ENCODE measurements at places on chromosomes 4 and X.

GRCh38 chr4:8392591-8393190 is 47.8 kb downstream of the ACOX3 start:
- peaks cover 6% of the 10 kb centered on the region for H3K36me3 ChIP-seq
- no peak overlapping the region for H3K4me3 ChIP-seq
- no peaks in the 10 kb centered on the region for H3K27me3 ChIP-seq
- no peak for DNase-seq
- H3K4me1 ChIP-seq = no peaks in the 10 kb centered on the region

- H3K36me3 ChIP-seq = no peaks in the 10 kb centered on the region
- no peak for DNase-seq
- no peak overlapping the region for H3K27ac ChIP-seq
- H3K4me3 ChIP-seq = no peak overlapping the region
- no peaks in the 10 kb centered on the region for H3K27me3 ChIP-seq
These were observed 32.3 kb downstream of the MCUB start for GRCh38 chr4:109592367-109592766.

DNA sequence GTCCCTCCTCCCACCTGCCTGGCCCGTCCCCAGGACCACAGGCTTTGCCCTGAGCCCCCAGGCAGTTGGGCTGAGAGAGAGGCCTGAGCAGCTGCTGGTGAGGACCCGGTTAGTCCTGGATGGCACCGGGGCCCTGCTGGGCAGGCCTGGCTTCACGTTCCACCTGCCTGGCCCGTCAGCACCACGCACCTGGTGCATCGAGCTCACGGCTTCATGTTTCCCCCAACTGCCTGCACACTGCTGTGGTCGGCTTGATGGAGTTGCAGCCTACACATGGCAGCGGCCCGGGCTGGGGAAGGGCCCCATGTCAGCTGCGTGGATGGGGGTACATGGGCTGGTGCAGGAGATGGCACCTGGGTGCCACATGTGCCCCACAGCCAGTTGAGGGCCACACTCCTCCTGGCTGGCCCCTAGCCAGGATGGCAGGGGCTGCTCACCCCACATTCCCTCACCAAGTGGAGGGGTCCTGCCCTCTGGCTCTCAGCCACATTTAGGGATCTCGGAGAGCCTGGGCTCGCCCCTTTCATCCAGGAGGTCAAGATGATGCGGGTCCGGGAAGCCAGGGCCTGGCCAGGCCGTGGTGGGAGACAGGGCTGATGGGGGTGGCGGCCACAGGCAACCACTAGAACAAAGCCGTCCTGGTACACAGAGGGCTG is 28.5 kb downstream of the NKX1-1 start:
- peak; percentile 71 for DNase-seq
- H3K4me1 ChIP-seq = no peaks in the 10 kb centered on the region
- H3K4me3 ChIP-seq = no peak overlapping the region
- no peak overlapping the region for H3K27ac ChIP-seq
- H3K36me3 ChIP-seq = peaks cover 1% of the 10 kb centered on the region

DNA sequence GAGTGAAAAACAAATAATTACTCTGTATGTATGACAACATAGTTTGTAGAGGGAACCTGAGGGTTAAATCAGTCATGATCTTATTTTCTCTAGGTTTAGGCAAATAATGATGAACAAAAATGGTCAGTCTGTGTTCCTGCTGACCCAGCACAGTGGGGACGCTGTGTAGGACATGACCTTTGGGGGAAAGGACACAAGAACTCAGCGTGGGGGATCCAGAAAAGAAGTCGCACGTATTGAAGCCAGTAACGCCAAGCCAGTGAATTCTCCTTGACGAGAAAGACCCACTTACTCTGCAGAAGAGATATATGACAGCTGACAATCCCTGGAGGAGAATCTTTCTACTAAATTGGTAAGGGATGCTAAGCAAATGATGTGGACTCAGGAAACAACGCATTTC is 36.6 kb downstream of the HELT start:
- H3K4me3 ChIP-seq = no peak overlapping the region
- H3K36me3 ChIP-seq = no peaks in the 10 kb centered on the region
- no peaks in the 10 kb centered on the region for H3K27me3 ChIP-seq
- DNase-seq = no peak

GRCh38 chr4:59247032-59247431 is 1953.1 kb upstream of the ADGRL3 start:
- H3K36me3 ChIP-seq = no peaks in the 10 kb centered on the region
- no peak for DNase-seq
- H3K4me1 ChIP-seq = no peaks in the 10 kb centered on the region
- H3K4me3 ChIP-seq = no peak overlapping the region
- no peaks in the 10 kb centered on the region for H3K27me3 ChIP-seq

DNA sequence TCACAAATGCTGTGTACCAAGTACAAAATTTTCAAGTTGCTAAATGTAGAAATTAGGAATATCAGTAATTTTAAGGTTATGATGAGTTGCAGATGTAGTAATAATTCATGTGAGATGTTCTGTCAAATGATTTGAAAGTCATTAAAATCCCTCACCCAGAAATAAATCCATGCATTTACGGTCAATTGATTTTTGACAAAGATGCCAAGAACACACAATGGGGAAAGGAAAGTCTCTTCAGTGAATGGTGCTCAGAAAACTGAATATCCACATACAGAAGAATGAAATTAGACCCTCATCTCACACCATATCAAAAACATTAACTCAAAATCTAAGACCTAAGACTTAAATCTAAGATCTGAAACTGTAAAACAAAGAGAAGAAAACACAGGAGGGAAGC is 12.9 kb upstream of the BMPR1B start:
- no peak overlapping the region for H3K27ac ChIP-seq
- H3K4me3 ChIP-seq = no peak overlapping the region
- H3K27me3 ChIP-seq = no peaks in the 10 kb centered on the region
- H3K4me1 ChIP-seq = no peaks in the 10 kb centered on the region
- DNase-seq = no peak

- no peaks in the 10 kb centered on the region for H3K36me3 ChIP-seq
- no peak overlapping the region for H3K4me3 ChIP-seq
- H3K27ac ChIP-seq = no peak overlapping the region
- H3K4me1 ChIP-seq = no peaks in the 10 kb centered on the region
- no peaks in the 10 kb centered on the region for H3K27me3 ChIP-seq
These were observed 216.9 kb upstream of the NEIL3 start for GRCh38 chr4:177092807-177093206.

DNA sequence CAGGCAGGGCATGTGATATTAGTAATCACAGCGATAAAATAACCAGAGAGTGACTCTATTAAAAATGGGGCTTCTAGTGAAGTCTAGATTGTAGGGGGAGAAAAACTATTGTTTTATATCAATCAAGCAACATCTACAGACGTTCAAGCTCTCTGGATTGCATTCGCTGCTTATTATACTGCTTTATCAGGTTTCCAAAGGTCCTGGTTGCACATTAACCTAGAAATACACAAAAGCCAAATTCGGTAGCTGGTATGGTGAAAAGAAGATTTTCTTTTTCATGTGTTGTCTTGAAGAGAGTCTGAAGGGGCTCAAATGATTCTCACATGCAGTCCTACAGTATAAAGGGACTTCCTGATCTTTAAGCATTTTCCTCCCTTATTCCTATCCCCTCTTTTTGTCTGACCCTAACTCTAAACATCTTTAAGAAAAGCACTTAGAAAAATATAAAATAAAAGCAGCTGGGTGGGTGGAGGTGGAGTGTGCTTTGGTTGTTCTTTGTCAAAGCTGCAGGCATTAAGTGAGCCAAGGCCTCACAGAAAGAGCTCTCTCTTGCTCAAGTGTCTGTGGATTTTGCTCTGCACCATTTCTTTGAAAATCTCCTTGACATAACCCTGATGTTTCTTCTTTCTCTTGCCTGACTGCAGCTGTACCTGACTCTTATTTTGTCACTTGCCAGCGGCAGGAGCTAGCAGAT is 46.1 kb downstream of the MID1IP1 start:
- no peaks in the 10 kb centered on the region for H3K4me1 ChIP-seq
- DNase-seq = no peak
- H3K27me3 ChIP-seq = no peaks in the 10 kb centered on the region
- H3K4me3 ChIP-seq = no peak overlapping the region
- no peaks in the 10 kb centered on the region for H3K36me3 ChIP-seq

- DNase-seq = no peak
- H3K27ac ChIP-seq = no peak overlapping the region
- peaks cover 2% of the 10 kb centered on the region for H3K4me1 ChIP-seq
These were observed 48.0 kb downstream of the RAPGEF2 start for GRCh38 chr4:159150821-159151390.

DNA sequence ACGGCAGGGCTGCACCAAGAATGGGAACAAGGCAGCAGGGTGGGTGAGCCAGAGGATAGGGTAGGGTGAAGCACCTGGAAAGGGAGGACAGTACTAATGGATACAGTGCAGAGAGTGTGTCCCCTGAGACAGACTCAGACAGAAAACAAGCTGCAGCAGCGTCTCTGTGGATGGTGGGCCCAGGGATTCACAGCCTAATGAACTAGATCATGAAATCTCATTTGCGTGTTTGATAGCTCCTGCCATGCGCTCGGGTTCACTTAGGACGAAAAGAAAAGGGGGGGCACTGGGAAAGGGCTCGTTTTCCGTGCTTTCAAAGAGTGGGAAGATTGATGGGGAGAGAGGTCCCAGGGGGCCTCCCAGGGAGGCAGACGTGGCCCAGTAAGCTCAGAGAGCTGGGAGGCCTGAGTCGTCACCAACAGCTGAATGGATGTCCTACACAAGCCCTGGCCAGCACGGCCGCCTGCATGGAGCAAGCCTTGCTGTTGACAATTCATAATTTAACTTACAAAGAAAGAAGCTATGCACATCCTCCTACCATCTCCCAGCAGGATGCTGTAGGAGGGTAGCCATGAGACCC is 446.9 kb downstream of the BCOR start:
- H3K36me3 ChIP-seq = no peaks in the 10 kb centered on the region
- H3K27me3 ChIP-seq = no peaks in the 10 kb centered on the region
- no peak for DNase-seq
- no peak overlapping the region for H3K27ac ChIP-seq
- H3K4me1 ChIP-seq = no peaks in the 10 kb centered on the region

DNA sequence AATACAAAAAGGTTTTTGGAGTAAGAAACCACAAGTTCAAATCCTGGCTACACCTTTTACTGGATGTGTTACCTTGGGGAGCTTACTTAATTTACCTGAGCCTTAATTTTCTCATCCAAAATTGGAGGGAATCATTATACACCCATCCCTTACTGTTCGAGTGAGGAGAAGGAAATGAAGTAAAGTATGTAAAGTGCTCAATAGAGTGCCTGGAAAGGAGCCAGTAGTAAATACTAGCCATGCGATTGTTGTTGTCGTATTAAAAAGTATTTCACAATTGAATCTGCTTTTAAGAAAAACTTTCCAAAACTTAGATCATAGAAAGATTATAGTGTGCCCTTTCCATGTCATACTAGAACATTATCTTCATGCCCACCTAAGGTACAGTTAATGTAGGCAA is 124.5 kb downstream of the ATXN3L start:
- H3K4me1 ChIP-seq = no peaks in the 10 kb centered on the region
- H3K27me3 ChIP-seq = no peaks in the 10 kb centered on the region
- no peak overlapping the region for H3K27ac ChIP-seq
- H3K36me3 ChIP-seq = no peaks in the 10 kb centered on the region
- DNase-seq = no peak

GRCh38 chr4:100880011-100880410 is 362.2 kb upstream of the EMCN start:
- H3K27ac ChIP-seq = no peak overlapping the region
- no peaks in the 10 kb centered on the region for H3K4me1 ChIP-seq
- DNase-seq = no peak
- no peak overlapping the region for H3K4me3 ChIP-seq

DNA sequence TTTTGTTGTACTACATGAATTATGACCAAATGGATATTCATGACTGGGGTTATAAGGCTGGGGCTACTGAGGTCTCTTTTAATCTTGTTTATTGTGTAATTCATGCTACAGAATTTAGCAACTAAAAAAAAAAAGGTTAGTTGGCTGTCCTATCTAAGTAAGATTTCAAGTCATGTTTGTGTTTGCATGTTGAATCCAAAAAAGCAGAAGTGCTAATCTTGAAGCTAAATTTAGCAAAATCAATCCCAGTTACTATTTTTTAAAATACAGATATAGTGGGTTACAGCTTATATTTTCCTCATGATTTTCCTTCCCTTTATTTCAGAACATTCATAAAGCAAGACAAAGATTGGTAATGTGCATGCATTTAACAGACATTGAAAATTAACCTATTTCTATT is 19.4 kb downstream of the MTMR1 start:
- no peaks in the 10 kb centered on the region for H3K27me3 ChIP-seq
- H3K27ac ChIP-seq = no peak overlapping the region
- H3K36me3 ChIP-seq = no peaks in the 10 kb centered on the region
- no peaks in the 10 kb centered on the region for H3K4me1 ChIP-seq

Measured in aorta (tissue), 5 donors.